ENCODE measurements at places on chromosomes 11 and 22.

- DNase-seq, result no peak
Measured at GRCh38 chr11:120268686-120269085, 28.7 kb downstream of the POU2F3 start.

DNA sequence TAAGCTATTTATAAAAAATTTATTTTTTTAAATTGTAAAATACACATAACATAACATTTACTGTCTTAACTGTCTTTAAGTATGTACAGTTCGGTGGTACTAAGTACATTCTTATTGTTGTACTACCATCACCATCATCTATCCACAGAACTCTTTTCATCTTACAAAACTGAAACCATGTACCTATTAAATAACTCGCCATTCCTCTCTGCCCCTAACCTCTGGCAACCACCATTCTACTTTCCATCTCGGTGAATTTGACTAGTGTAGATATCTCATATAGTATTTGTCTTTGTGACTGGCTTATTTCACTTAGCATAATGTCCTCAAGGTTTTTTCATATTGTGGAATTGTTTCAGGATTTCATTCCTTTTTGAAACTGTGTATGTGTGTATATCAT, 22.6 kb downstream of the USP47 start:
- DNase-seq, result no peak

DNA sequence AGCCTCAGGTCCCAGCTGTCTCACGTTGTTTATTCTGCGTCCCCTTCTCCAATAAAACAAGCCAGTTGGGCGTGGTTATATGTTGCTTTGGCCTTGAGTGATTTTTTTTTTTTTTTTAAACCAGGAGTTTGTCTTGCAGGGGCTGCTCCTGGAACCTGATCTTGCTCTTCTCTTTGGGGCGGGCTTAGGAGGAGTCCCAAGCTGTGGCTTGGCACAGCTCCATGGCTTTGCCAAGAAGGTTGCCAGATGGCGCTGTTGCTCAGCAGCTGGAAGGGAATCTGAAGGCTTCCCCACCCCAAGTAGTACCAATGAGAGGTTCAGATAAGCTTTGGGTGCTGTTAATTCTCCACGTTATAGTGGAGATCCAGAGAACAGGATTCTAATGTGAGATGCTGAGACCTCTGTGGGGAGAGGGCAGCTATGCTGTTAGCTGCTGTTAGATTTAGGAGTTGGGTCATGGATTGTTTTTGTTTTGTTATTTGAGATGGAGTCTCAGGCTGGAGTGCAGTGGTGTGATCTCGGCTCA, 2.0 kb upstream of the FERMT3 start:
- peak; percentile 78 for DNase-seq

GRCh38 chr22:48404801-48405447, 1422.7 kb downstream of the BRD1 start:
- DNase-seq, result no peak

GRCh38 chr22:35539910-35540594, 579 bp upstream of the RASD2 start:
- DNase-seq, result no peak

GRCh38 chr11:3043315-3043871, 13.8 kb downstream of the CARS1 start:
- DNase-seq, result no peak

DNA sequence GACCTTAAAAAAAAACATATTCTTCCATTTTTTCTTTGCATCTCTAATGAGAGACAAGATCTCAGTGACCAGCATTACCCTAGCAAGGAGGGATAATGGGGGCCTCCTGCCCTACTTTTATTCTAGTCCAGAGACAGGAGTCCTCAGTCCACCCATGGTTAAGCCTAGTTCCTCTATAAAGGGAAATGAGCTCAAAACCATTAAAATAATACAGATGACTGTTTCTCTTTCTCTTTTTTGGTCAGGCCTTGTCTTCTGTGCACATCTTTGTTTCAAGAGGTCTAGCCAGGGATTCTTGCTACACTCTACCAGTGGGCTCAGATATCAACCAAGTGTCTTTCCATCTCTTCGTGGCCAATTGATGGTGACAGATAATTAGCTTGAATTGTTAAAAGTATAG, 73.1 kb downstream of the MPPED2 start:
- DNase-seq, result no peak

GRCh38 chr22:45603619-45604018, 68.0 kb upstream of the ATXN10 start:
- DNase-seq, result no peak

GRCh38 chr22:37906364-37907008, 389 bp downstream of the MICALL1 start:
- DNase-seq, result no peak

GRCh38 chr11:29019960-29020683, 911.9 kb downstream of the METTL15 start:
- DNase-seq, result no peak

- no peak for DNase-seq
Measured at GRCh38 chr11:114215871-114216795, 80.1 kb upstream of the NNMT start.

- no peak for DNase-seq
Measured at GRCh38 chr22:17733466-17733865, 40.8 kb downstream of the BID start.

DNA sequence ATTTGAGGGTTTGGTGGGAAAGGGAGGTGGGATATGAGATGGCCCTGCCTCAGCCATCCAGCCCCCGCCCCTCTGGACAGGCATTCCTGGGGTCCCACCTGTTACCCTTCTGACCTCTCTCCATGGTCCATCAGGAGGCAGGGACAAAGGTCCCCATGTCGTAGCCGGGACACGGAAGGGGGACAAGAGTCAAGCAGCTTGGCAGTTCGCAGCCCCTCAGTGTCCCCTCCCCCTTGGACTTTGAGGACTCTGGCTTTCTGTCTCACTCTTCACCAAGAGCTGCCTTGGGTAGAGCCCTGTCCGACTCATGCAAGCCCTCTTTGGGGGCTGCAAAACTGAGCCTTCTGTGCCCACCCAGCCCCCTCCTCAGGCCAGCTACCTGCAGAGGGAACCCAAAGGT, 30.2 kb downstream of the TRIM29 start:
- DNase-seq, result no peak

DNA sequence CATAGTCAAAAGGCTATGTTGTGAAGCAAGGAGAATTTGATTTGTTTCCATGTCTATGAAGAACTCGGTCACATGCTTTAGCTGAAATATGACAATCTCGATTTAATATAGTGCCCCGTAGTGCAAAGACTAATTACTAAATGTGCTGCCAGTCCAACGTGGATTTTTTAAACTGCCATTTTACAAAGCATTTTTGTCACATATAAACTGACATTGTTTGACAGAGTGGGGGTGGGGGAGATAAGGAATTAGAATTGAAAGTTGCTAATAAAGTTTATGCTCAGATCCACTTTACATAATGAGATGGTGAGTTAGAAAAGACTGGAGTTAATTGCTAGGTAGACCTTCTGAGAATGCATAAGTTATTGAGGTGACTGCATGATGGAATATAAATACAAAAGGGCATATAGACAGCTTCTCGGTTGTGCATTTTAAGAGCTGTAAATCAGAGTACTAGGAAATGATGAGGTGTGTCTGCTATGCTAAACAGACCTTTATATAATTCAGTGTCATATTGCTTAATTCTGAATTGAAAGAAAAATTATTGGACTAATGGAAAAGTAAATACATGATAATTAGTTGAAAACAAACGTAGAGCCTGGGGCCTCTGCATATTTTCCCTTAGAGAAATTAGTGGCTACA, 158.9 kb upstream of the MTNR1B start:
- no peak for DNase-seq

- DNase-seq, result peak; percentile 40
Measured at GRCh38 chr11:83725269-83725560, 439.0 kb upstream of the CCDC90B start.

- no peak for DNase-seq
Measured at GRCh38 chr11:113198972-113199661, 115.3 kb upstream of the TTC12 start.

DNA sequence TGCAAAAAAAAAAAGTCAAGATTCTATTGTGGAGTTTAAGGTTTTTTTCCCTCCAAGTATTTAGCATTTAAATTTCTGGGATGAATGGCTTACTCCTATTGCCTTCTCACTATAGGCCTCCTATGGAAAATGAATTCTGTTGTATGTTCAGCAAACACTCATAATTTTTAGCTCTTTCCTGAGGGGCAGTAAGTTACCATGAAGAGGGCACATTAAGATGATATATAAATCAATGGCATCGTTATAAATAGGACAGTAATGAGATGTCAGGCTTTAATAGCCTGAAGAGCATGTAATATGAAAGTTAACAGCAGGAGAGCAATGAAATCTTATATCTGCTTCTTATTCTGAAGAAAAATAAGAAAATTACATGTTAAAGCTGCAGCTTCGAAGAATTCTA, 32.9 kb downstream of the C11orf87 start:
- no peak for DNase-seq

DNA sequence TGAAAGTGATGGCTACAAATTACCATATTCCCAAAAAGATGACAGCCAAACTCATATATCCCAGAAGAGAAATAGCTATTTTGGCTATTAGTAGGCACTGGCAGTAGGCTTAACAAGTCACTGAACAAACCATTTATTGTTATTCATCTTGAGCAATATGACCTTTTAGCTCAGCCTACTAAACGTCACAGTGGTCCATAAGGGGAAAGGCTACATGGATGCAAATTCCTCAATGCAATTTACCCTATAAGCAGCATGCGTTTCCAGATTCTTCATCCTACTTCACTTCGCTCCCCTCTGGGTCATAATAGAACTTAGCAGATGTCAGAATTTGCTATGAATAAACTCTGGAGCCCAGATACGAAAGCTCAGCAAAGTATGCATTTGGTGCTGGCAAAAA, 114.0 kb downstream of the SIK3 start:
- DNase-seq, result no peak

DNA sequence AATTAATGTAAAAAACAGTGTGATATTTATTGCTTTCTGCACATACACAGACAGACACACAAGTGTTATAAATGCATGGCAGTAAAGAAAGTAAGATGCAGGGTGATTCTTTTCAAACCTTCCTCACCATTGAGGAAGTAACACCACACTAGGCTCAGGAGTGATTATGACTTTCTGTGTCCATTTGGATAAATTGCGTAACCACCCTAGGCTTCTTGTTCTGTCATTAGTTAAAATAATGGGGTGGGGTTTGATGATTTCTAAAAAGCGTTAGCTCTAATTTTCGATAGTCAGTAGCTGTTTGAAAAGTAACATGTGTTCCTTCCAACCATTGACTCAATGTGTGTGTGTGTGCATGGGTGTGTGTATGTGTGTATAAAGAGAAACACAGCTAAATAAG, 1080.2 kb downstream of the NTM start:
- no peak for DNase-seq

GRCh38 chr22:30396871-30397655, at the start of gene SEC14L2:
Gene SEC14L2 (plus strand): TSS chr22:30397018. CDS start chr22:30397117, 99 bp downstream.
- DNase-seq, result no peak

DNA sequence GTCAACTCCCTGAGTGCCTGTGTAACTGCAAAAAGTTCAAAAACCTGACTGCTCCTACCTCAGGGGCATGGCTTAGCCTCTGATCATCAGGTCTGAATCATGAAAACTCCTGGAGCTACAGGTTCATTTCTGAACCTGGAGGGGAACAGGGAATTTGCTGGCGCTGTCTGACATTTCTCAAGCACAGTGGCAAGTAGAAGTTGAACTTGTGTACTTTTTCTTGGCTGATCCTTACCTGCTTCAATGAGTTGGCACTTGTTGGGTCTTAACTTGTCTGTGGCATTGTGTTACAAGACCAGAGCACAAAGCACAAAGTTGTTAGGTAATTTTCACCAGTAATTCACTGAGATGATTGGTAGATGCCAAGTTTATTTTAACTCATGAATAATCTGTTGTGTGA, 3.3 kb downstream of the TMEM109 start:
- DNase-seq, result no peak

GRCh38 chr22:30198921-30199320, 47.6 kb downstream of the LIF start:
- DNase-seq, result no peak

GRCh38 chr22:47691152-47691895, 928.9 kb downstream of the TBC1D22A start:
- DNase-seq, result no peak

DNA sequence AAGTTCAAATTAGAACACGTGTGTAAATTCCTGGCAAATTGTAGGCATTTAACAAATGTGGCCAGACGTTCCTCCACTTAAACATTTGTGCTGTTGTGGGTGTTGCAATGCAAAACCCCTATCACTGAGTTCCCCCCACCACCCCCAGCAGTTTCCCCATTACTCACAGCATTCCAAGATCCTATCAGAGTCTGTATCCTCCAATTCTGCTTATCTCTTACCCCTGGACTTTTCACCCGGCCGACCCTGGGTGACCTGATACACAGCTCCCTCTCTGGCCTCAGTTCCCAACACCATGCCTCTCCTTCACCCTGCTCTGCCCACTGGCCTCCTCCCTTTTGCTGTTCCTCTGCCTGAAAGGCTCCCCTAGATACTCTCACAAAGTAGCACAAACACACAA, 31.4 kb upstream of the AQP11 start:
- DNase-seq, result no peak

- DNase-seq, result no peak
Measured at GRCh38 chr22:47786650-47787290, 1024.3 kb downstream of the TBC1D22A start.

DNA sequence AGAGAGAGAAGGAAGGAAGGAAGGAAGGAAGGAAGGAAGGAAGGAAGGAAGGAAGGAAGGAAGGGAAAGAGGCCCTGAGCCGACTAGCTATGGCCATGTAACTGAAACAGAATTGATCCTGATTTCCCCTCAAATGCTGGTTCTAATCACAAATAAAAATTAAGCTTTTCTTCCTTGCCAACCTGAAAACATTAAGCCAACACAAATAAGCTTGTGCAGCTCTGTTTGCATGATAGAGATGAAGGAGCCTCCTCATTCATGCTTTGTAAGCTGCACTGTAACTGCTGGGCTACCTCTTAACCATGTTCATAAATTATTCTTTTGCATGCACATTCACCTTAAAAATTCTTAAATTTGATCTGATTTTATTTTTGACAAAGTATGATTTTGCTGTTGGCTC, 27.7 kb upstream of the APOL5 start:
- no peak for DNase-seq

DNA sequence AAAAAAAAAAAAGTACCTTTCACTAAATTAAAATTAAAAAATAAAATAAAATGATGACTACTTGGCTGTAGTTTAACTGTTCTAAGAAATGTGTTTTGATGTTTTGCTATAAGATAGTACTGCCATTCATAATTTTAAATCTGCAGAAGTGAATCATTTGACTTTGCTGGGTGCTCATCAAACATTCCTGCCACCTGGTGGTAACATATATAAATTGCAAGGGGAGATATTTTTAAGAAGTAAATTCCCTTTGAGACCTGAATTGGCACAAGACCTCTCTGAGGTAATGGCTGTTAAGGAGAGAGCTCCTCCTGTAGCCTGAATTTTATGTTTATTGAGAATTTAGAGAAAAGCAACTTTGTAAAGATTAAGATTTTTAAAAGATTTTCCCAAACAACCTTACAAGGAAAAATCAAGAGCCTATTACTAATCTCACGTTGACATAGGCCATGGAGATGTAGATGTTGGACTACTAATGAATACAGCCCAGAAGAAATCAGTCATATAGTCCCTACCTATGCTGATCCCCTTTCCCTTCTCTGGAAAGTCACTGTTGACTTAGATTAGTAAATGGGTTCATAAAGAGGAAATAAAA, 11.9 kb upstream of the NARS2 start:
- no peak for DNase-seq

GRCh38 chr11:110971140-110971539, 258.9 kb upstream of the ARHGAP20 start:
- no peak for DNase-seq

All from NT2/D1 (cell line).